ENCODE measurements at places on chromosomes 7 and 10.

DNA sequence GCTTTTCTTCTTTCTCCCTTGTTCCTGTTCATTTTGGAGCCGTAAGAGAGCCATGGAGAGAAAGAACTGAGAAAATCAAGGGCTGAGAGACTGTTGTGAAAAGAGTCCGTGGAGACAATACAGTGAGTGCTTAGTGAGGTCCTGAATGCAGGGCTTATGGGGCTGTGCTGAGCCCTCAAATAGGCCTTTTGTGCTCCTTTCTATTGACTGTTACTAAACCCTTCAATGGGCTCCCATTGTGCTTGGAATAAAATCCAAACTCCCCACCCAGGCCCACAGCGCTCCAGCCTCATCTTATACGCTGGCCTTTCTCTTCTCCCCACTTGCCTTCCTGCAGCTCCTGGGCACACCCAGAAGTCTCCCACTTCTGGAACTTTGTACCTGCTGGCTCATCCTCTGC lies 243.1 kb upstream of the HABP2 start:
- no peak for DNase-seq

GRCh38 chr10:124671486-124672075 lies 72.6 kb downstream of the FAM53B start:
- peak; percentile 24 for DNase-seq

GRCh38 chr10:95397747-95398146 lies 106.9 kb upstream of the PDLIM1 start:
- no peak for DNase-seq

- no peak for DNase-seq
Observed at GRCh38 chr7:94698275-94698674, 42.3 kb upstream of the SGCE start.

GRCh38 chr10:60542657-60543056 lies 153.0 kb upstream of the ANK3 start:
- no peak for DNase-seq

- DNase-seq, result no peak
Observed at GRCh38 chr7:8214244-8214824, 47.6 kb downstream of the ICA1 start.

GRCh38 chr10:130884456-130884855 lies 427.1 kb downstream of the TCERG1L start:
- DNase-seq, result no peak

GRCh38 chr7:82078807-82079206 lies 309.0 kb upstream of the HGF start:
- no peak for DNase-seq

- DNase-seq, result no peak
Observed at GRCh38 chr7:154996756-154997155, 6.2 kb downstream of the PAXIP1 start.

- DNase-seq, result no peak
Observed at GRCh38 chr10:904403-904802, 27.1 kb downstream of the LARP4B start.

GRCh38 chr7:107951172-107951787 lies 51.7 kb downstream of the LAMB1 start:
- no peak for DNase-seq

GRCh38 chr10:114374053-114374791 lies 30.1 kb downstream of the AFAP1L2 start:
- no peak for DNase-seq

DNA sequence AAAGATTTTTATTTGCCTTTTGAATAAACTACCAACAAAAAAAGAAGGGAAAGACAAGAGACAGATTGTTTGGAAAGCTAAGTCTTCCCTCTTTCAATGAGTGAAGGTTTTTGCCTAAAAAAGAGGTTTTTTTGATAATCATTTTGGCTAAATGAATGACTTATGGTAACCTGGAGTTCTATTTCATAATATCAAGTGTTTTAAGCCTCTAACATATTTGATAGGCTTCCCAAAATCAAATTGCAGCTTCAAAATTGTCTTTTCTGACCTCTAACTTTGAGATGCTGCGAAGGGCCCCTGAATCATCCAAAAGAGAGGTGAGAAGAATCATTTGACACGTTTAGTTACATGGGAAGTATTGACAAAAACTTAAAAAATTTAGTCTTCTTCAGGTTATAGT lies 53.0 kb upstream of the NAMPT start:
- DNase-seq, result no peak

- no peak for DNase-seq
Observed at GRCh38 chr10:116056445-116057293, 216.3 kb downstream of the GFRA1 start.

GRCh38 chr7:120181499-120181898 lies 91.5 kb upstream of the KCND2 start:
- DNase-seq, result no peak

GRCh38 chr10:88949912-88950837 lies 2.4 kb downstream of the ACTA2 start:
- no peak for DNase-seq

GRCh38 chr7:68783684-68784083 lies 814.6 kb upstream of the AUTS2 start:
- DNase-seq, result no peak

- DNase-seq, result no peak
Observed at GRCh38 chr7:117895276-117895675, 22.0 kb upstream of the CTTNBP2 start.

DNA sequence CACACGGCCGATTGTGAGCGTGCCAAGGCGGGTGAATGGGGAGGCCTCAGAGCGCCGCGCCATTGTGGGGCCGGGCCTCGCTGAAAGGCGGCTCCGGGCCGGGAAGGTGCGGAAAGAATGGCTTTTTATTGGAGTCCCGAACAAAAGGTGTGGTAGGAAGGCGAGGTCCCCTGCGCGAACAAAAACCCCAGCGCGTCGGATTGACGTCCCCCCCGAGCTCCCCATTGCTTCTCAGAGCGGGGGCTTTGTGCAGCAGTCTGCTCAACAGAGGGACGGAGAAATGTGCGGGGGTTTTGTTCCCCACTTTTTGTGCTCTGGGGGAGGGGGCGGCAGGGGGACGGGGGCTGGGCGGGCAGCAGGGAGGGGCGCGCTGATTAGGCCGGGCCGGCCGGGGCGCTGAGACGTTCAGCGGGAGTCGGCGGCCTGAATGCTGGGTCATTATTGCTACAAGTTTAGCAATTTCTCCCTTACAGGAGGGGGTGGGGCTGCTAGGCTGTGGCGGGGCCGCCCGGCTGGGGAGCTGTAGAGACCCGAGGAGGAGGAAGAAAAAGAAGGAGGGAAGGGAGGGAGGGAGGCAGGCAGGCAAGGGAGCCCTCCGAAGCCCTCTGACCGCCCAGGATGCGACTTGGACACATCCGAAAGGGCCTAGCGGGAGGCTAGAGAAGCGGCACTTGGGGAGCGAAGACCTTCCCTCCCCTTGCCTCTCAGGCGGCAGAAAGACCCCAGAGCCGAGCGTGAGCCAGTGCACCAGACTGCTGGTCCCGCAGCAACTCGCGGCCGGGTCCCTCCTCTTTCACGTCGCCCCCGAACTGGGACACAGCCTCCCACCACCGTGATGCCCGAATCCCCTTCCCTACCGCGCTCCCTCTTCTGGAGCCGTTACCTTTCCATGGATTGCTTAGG lies 4.6 kb downstream of the NKX2-3 start:
- DNase-seq, result no peak

DNA sequence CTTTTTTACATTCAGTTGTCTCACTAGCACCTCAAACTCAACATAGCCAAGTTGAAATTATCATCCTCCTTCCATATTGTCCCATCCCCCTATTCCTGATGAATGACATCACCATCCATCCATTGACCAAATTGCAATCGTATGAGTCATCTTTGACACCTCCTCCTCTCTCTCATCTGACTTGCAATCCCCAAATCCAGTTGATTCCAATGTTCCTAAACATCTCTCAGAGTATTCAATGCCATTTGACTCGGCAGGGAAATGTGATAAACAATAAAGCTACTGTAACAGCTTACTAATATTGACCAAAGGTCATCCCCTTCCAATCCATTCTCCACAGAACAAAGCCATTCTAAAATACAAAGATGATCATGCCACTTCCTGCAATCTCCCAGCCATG lies 1047.8 kb downstream of the NRG3 start:
- DNase-seq, result no peak

GRCh38 chr10:98956576-98957260 lies 278.9 kb downstream of the HPSE2 start:
- no peak for DNase-seq

DNA sequence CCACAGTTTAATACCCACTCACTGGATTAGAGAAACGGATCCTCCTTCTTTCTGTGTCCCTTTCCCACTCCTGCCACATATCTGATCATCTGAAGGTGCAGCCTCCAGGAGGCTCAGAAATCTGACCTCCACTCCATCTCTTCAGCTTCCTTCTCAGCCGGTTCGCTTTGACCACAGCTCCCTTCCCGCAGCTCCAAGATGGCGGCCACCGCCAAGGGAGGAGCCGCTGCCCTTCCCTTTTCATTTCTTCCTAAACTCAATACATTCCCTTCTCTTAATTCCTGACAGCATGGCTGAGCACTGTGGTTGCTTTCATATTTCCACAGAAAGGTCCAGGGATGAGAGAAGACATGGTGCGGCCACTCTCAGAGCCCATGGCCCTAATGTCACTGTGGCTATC lies 43.7 kb upstream of the C7orf33 start:
- DNase-seq, result no peak

DNA sequence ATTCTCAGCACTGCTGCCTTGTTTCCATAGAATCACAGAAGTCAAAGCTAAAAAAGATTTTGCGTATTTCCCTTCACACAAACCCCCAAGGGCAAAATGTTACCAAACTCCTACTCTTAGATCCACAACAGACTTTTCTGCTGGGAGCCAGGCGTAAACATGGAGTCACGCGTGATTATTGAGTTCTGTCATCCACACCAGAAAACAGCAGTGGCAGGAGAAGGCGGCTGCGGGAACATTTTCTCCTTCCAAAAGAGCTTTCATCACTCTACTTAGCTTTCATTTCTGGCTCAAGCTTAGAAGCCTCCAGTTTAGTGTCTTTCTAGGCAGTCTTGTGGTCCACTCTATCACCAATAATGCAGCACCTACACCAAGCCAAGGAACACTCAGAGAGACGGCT lies 712.9 kb upstream of the NRP1 start:
- no peak for DNase-seq

- DNase-seq, result peak; percentile 3
Observed at GRCh38 chr7:157846271-157846670, 509.5 kb downstream of the DNAJB6 start.

DNA sequence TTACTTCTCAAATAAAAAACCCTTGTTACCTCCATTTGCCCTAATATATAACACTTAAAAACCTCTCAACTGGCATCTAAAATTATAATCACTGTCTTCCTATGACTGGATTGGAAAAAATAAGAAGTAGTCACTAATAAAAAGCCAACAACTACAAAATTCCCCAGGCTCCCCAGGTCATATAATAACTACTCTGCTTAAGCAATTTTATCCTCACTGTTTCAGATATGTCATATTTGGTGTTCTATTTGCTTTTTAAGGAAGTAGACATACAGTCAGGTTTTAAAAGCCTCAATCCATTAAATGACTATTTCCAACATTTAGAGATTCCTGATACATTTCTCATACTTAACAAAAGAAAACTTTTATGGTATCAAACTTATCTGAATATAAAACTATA lies 2.4 kb downstream of the H2AZ2 start:
- no peak for DNase-seq

- DNase-seq, result no peak
Observed at GRCh38 chr7:33669251-33669670, 236.1 kb upstream of the BMPER start.

DNA sequence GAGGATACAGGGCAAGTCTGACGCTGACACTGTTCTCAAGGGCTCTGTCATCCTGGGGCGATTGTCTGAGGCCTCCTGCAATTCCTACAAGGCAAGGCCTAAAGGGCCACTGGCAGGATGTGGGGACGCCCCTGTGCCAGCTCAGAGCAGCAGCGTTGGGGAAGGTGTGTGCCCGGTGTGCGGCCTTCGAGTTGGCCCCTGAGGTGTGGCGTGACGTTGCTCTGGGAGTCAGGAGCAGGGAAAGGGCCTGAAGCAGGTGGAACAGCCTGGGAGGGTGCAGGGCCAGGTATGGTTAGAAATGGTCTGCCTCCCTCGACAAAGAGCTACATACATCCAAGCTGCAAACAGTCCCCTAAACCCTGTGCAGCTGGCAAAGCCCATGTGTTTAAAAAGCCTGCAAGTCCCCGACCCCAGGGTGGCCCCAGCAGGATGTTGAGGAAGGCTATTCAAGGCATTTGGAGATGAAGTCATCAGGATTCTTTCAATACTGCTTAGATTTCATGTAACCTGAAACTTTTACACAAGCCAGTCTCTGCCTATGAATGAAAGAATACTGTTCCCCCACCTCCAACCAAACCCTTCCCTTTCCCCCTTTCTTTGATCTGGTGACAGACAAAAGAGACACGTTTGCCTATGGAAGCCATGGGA lies 142.5 kb upstream of the TNS3 start:
- DNase-seq, result no peak

GRCh38 chr7:106426803-106427202 lies 142.0 kb upstream of the NAMPT start:
- DNase-seq, result no peak

- DNase-seq, result no peak
Observed at GRCh38 chr10:110263164-110263563, 41.6 kb downstream of the SMNDC1 start.

GRCh38 chr10:102254426-102254825 lies 9.1 kb downstream of the GBF1 start:
- DNase-seq, result no peak

- no peak for DNase-seq
Observed at GRCh38 chr10:133123746-133124356, 36.1 kb downstream of the ADGRA1 start.

- DNase-seq, result no peak
Observed at GRCh38 chr10:14926061-14926470, 27.8 kb downstream of the DCLRE1C start.

DNA sequence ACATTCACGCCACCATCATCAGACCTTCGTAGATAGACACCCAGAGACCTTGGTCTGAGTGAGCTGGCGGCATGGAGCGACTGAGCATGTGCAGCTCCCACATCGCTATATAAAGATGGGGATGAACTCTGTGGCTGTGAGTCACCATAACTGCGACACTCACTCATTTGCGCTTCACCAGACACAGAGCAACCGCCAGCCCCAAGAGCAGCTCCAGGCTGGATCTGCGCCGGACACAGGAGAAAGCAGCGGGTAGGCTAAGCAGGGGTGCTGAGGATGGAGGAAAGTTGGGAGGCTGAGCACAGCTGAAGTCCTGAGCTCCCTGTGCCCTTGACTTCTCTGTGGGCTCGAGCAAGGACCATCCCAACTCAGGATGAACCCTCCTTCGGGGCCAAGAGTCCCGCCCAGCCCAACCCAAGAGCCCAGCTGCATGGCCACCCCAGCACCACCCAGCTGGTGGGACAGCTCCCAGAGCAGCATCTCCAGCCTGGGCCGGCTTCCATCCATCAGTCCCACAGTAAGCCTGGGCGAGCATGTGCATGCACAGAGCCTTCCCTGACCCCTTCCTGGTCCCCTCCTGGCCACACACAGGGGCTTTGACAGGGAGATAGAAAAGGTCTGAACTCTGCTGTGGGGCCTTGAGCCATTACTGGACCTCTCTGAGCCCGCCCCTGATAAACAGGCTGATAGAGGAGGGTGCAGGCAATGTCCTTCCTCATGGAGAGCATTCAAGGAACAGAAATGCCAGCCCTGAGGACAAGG lies at the start of gene OPN4:
Gene OPN4 (plus strand): TSS at position 137 of the 762 bp plus-strand sequence. CDS start 237 bp downstream, at position 374.
- no peak for DNase-seq
